WTC11 (cell line): ENCODE measurements at places on chromosomes 5 and 9.

DNA sequence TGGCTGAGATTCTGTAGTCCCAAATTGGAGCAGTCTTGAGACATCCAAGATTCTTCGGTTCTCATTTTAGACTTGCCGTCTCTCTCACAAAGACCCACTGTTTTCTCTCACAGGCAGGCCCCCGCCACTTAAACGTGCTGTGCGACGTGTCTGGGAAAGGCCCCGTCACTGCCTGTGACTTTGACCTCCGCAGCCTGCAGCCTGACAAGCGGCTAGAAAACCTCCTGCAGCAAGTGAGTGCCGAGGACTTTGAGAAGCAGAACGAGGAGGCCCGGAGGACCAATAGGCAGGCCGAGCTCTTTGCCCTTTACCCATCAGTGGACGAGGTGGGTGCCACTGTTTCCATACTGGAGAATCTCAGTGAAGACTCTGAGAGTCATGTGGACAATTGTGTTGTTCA lies 97.2 kb downstream of the DOCK8 start:
- H3K4me3 ChIP-seq = no peak overlapping the region
- peaks cover 11% of the 10 kb centered on the region for H3K4me1 ChIP-seq
- no peaks in the 10 kb centered on the region for H3K36me3 ChIP-seq
- H3K27me3 ChIP-seq = no peaks in the 10 kb centered on the region
- no peak for DNase-seq
- no peak overlapping the region for H3K27ac ChIP-seq

DNA sequence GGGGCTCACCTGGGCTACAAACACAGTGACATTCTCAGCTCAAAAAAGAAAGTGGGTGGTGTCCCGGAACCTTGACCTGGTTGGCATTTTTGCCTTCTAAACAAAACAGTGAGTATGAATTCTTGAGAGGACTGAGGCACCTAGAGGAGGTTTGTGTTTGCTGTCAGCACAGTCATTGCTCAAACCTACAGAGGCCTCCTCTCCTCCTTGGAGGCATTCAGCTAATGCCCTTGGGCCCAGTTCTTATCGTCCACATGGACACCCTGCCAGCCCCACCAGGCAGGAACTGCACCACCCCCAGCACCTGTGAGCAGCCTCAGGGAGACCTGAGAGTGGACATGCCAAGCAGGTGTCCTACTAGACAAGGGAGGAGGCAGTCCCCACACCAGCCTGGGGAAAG lies 156.7 kb downstream of the SYK start:
- no peak overlapping the region for H3K4me3 ChIP-seq
- H3K27ac ChIP-seq = no peak overlapping the region
- peaks cover 4% of the 10 kb centered on the region for H3K27me3 ChIP-seq
- H3K4me1 ChIP-seq = peaks cover 8% of the 10 kb centered on the region

- H3K27me3 ChIP-seq = no peaks in the 10 kb centered on the region
- H3K36me3 ChIP-seq = peaks cover 13% of the 10 kb centered on the region
- H3K4me3 ChIP-seq = no peak overlapping the region
Observed at GRCh38 chr9:92180669-92181181, 65.5 kb upstream of the SPTLC1 start.

DNA sequence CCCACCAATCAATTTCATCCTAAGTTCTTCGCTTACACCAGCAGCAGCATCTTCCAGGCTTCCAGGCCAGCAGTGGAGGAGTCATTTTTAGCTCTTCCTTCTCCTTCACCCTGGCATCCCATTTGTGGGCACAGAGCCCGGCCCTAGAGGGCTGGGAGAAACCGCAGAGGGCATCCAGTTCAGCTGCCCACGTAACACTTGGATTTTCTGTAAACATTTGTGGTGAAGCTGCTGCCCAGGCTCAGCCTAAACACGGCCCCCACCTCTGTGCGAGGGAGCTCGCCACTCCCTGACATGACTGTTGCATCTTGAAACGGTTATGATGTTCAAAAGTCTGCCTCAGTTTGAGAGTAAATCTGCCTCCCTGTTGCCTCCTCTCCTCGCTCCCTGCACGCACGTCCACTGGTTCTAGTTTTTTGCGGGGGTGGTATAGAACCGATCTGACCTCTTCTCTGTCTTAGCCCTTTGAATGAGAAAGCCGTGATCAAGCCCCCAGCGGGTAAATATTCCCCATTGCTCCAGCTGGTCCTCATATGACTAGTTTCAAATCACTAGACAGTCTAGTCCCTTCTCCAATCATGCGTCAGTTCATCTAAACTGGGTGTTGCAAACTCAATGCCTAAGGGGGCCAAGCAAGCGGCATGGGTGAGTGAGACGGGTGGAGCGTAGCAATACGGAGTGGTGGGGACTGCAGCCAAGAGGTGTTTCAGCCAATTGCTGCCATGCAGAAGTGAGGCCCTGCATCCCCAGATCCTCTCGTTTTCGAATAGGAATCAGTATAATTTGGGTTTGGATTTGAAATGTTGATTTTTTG lies 34.9 kb upstream of the N4BP3 start:
- DNase-seq = no peak
- no peaks in the 10 kb centered on the region for H3K36me3 ChIP-seq
- H3K4me1 ChIP-seq = peaks cover 29% of the 10 kb centered on the region
- peaks cover 15% of the 10 kb centered on the region for H3K27me3 ChIP-seq
- peak overlapping the region; percentile 20; the same call in 1 of the 2 replicates for H3K27ac ChIP-seq

GRCh38 chr5:9194509-9194908 lies 351.4 kb downstream of the SEMA5A start:
- H3K27me3 ChIP-seq = no peaks in the 10 kb centered on the region
- H3K4me1 ChIP-seq = peaks cover 9% of the 10 kb centered on the region
- no peaks in the 10 kb centered on the region for H3K36me3 ChIP-seq

DNA sequence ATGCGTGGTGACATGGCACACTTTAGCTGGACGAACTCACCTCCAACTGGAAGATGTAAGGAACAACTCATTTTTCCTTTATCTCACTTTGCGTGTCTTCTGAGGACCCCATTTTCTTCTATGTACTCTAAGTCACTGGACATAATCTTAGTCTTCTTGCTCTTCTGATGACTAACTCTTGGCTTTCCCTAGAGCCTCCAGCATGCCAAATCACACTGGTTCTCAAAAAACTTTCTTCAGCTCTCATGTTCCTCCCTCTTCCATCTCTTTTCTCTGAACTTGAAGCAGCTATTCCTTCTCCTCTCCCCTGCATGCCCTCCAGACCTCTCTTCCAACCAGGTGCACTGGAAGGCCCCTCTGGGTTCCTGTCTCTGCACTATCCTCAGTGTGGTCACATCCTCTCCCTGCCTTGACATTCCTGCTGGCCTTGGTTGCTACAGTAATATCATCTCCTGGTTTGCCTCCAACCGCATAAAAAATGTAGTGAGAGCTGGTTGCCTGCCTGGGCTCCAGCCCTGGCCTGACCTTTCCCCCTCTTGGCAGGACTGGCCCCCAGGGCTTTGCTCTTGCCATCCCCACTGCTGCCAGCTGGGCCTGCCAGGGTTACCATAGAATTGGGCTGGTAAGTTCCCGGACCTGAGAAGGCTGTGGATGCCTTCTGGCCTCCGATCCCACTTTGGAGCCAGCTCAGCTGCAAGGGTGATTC lies 44.8 kb upstream of the BNC2 start:
- H3K27ac ChIP-seq = no peak overlapping the region
- peaks cover 22% of the 10 kb centered on the region for H3K27me3 ChIP-seq
- no peak overlapping the region for H3K4me3 ChIP-seq

DNA sequence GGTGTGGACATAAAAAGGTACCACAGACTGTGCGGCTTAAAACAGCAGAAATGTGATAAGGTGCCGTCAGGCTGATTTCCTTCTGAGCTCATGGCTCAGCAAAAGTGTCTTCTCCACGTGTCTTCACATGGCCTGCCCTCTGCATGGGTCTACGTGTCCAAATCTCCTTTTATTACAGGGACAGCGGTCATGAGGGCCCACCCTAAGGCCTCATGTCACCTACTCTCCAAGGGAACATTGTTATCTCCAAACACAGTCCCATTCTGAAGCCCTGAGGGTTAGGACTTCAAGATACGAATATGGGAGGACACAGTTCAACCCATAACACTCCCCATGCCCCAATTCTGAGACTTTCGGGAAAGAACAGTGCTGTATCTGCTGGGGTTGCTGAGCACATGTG lies 35.2 kb downstream of the COL23A1 start:
- H3K27ac ChIP-seq = peak overlapping the region; percentile 96
- H3K27me3 ChIP-seq = peaks cover 4% of the 10 kb centered on the region; the same call in 1 of the 2 replicates
- DNase-seq = no peak
- H3K4me3 ChIP-seq = no peak overlapping the region

DNA sequence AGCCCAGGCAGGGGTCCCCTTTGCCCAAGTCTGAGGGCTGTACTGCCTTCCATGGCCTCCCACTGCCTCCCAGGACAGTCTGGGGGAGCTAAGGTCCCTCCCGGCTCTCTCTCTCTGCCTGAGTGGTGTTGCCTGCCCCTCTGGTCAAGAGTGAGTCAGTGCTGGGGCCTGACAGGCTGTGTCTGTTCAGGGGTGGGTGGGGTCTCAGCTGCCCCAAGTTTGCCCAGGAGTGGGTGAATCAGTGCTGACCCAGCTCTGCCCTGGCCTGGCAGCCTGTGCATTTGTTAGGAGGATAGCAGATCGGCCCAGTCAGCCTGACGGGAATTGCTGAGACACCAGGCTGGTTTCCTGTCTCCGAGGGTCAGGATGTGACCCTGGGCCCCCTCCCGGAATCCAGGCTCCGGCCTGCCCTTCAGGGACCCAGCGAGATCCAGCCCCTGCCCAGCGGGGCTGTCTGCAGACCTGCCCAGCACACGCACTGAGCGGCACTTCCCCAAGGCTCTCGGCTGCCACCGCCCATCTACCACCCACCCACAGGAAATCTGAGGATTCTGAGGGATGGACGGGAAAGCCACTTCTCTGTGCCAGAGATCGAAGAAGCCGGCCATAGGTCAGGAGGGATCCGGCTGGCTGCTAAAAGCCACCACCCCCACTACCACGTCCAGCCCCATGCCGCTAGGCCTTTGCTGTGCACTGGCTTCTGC lies 15.9 kb downstream of the ENG start:
- no peak overlapping the region for H3K4me3 ChIP-seq
- no peaks in the 10 kb centered on the region for H3K27me3 ChIP-seq
- H3K4me1 ChIP-seq = 0 out of 2 replicates have a peak, but pooled peaks cover 2% of the 10 kb centered on the region
- H3K36me3 ChIP-seq = no peaks in the 10 kb centered on the region

DNA sequence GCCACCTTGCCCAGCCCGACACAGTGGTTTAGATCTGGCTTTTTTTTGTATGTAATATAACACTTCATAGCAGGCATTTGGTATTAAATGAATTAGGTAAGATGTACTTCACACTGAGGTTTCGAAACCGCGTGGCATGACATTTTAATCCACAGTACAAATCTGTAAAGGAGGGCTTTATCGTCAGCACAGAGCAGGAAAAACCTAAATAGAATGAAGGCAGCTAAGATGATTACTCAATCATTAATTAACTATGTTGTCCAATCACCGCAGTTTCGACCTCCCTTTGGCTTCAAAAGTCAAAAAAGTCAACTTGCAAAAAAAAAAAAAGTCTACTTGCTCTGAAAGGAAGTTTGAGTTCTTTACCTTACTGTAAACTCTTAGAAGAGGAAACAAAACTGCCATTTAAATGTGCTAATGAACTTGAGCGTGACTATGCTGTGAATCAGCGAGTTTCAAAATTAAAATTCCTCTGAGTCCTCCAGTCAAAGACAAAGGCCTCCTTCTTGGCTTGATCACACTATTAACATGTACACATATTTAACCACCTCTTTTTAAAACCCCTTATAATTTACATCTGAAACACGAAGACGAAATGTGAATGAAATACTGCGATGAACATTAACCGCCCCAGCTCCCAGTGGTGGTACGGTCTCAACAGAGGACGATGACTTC lies 698 bp upstream of the SEC24A start:
- H3K27me3 ChIP-seq = no peaks in the 10 kb centered on the region
- peaks cover 14% of the 10 kb centered on the region for H3K4me1 ChIP-seq
- DNase-seq = no peak
- peak overlapping the region; percentile 99 for H3K27ac ChIP-seq
- H3K4me3 ChIP-seq = peak overlapping the region; percentile 88

- peak overlapping the region; percentile 25 for H3K27ac ChIP-seq
- H3K4me3 ChIP-seq = no peak overlapping the region
- H3K27me3 ChIP-seq = no peaks in the 10 kb centered on the region
- peaks cover 7% of the 10 kb centered on the region; the same call in 1 of the 2 replicates for H3K36me3 ChIP-seq
Observed at GRCh38 chr5:6718718-6719117, 5.5 kb downstream of the TENT4A start.

GRCh38 chr9:3036333-3036700 lies 192.4 kb upstream of the PUM3 start:
- no peak overlapping the region for H3K4me3 ChIP-seq
- DNase-seq = no peak
- no peak overlapping the region for H3K27ac ChIP-seq
- no peaks in the 10 kb centered on the region for H3K27me3 ChIP-seq

- no peak for DNase-seq
- no peaks in the 10 kb centered on the region; the same call in none of the 2 replicates for H3K27me3 ChIP-seq
- H3K4me1 ChIP-seq = no peaks in the 10 kb centered on the region
- no peaks in the 10 kb centered on the region for H3K36me3 ChIP-seq
- no peak overlapping the region for H3K4me3 ChIP-seq
Observed at GRCh38 chr9:92781899-92782298, 17.3 kb upstream of the BICD2 start.

DNA sequence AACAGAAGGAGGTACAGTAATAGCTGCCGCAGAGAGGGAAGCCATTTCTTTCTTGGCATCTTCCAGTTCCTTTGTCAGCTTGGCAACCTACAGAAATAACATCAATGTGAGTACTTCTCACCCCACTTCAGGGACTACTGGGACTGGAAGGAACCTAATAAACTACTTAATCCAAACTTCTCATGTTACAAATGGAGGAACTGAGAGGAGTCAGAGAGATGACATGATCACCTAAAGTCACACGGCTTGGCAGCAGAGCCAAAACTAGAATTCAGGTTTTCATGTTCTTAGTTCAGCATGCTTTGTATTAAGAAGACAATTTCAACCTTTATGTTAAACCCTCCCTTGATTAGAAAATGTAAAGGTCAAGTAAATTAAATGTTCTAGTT lies 44.7 kb downstream of the DIAPH1 start:
- no peaks in the 10 kb centered on the region for H3K27me3 ChIP-seq
- peaks cover 77% of the 10 kb centered on the region for H3K36me3 ChIP-seq
- no peak for DNase-seq
- H3K4me3 ChIP-seq = no peak overlapping the region

GRCh38 chr5:59246145-59246869 lies 647.2 kb downstream of the PDE4D start:
- H3K4me1 ChIP-seq = no peaks in the 10 kb centered on the region
- DNase-seq = no peak
- H3K27me3 ChIP-seq = no peaks in the 10 kb centered on the region
- no peaks in the 10 kb centered on the region for H3K36me3 ChIP-seq
- no peak overlapping the region for H3K27ac ChIP-seq
- H3K4me3 ChIP-seq = no peak overlapping the region
